ENCODE measurements at places on chromosomes 4 and X.

GRCh38 chr4:87011340-87012034, 76.7 kb downstream of the AFF1 start:
- DNase-seq = no peak

GRCh38 chr4:89665662-89666061, 171.3 kb downstream of the SNCA start:
- DNase-seq = no peak

GRCh38 chr4:161419822-161420221, 744.0 kb downstream of the FSTL5 start:
- no peak for DNase-seq

- DNase-seq = no peak
These were observed at the start of gene NSUN7 for GRCh38 chr4:40749717-40750460. NSUN7 (plus strand) TSS chr4:40749955; CDS start chr4:40750694, 739 bp downstream.
